ENCODE measurements at places on chromosomes 6 and 20. TPM values are rescaled to one million over a fixed set of nuclear protein-coding genes. Genes with fewer than 3 reads are reported as not detected.
A peak's percentile ranks its signal among the peaks of the same experiment; 100 is the strongest.

Gene ABHD16A
- 36.7 TPM for total RNA-seq

Gene RAB23
- total RNA-seq: 51.2 TPM

Gene GLP1R
- total RNA-seq: not detected

Gene RBM24
- 4.5 TPM for total RNA-seq

Gene ZC3H12D
- total RNA-seq: 0.48 TPM

Gene ELOVL4
- total RNA-seq: 1.7 TPM

Gene C6orf52
- total RNA-seq: not detected

Gene CFAP61
- 0.12 TPM for total RNA-seq

Gene GNRH2
- total RNA-seq: not detected

Gene CTAGE9
- not detected for total RNA-seq

GRCh38 chr6:11333132-11333849 lies 100.8 kb upstream of the NEDD9 start:
- no peak for DNase-seq

DNA sequence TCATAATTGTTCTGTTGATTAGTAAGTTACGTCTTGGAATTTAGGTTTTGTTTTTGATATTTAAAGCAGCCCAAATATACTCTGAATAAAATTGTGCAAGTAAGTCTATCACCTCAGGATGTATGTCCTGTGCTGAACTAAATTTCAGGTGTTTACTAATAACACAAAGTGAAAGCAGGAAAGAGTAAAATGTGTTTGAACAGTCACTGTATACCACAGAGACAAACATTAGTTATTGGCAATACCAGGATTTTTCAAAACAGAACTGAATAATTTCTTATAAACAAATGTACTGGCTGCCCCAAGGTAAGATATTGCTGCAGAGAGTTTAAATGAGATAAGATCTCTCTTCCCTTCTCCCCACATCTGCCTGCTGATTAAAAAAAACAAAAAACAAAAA lies 404.7 kb upstream of the RUNX2 start:
- DNase-seq: no peak

DNA sequence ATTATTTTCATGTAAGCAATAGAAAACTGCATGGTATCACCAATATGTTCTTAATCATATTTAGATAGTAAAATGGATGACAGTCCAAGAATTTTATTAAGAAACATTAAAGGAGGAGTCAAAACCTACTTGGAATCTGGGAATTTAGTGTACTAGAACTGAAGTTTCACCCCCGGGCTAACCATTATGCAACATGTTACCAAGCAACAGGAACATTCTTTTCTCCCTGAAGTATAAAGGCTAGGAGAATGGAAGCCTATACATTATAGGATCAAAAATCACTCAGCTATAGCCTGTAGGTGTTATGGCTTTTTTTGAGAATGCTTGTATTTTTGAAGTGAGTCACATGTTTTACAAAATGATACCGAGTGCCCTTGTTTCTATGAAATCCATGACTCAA lies 538.3 kb downstream of the GRIK2 start:
- no peak for DNase-seq

DNA sequence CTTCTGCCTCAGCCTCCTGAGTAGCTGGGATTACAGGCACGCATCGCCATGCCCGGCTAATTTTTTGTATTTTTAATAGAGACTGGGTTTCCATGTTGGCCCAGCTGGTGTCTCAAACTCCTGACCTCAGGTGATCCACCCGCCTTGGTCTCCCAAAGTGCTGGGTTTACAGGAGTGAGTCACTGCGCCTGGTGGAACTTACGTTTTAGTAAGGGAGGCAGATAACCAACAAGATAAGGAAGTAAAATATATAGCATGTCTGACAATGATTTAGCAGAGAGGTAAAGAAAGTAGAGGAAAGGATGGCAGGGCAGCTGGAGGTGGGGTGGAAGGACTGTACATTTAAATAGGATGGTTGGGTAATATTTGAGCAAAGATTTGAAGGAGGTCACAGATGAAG lies 12.8 kb upstream of the MYMX start:
- DNase-seq: no peak

GRCh38 chr6:82025271-82025670 lies 222.3 kb downstream of the IBTK start:
- DNase-seq: no peak

GRCh38 chr6:158164579-158165170 lies 3.4 kb downstream of the SERAC1 start:
- no peak for DNase-seq

DNA sequence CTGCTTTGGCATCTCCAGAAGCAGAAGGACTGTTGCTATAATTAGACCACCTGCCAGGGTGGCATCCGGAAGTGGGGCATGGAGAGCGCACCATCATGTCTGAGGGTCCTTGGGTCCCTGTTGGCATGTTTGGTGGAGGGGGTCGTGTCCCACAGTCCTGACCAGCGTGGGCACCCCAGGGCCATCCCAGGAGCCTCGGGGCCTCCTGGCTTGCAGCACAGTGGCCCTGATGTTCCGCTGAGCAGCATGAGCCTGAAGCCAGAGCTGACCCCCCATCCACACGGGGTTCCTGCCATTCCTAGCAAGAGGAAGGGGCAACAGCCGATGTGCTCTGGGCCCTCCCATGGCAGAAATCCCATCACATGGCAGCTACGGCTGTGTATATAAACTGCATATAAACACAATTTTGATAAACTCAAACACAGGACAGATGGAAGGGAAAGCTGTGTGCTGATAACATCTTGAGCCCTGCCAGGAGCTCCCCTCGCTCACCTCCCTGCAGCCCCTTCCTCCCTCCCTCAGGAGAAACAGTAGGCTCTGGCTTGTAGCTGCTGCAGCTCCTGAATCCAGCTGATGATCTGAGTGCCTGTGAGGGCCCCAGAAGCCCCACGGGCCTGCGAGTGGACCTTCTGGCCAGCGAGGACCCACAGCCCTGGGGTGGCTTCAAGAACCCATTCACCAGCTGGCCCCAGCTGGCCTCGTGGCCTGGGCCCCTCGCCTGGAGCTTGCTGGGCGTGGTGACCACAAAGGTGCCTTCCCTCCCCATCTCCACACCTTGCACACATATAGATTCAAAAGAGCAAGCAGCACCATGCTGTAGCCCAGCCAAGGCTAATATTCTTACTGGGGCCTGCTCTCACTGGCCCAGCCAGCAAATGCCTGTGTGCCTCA lies 321.6 kb downstream of the CDH4 start:
- DNase-seq: no peak

DNA sequence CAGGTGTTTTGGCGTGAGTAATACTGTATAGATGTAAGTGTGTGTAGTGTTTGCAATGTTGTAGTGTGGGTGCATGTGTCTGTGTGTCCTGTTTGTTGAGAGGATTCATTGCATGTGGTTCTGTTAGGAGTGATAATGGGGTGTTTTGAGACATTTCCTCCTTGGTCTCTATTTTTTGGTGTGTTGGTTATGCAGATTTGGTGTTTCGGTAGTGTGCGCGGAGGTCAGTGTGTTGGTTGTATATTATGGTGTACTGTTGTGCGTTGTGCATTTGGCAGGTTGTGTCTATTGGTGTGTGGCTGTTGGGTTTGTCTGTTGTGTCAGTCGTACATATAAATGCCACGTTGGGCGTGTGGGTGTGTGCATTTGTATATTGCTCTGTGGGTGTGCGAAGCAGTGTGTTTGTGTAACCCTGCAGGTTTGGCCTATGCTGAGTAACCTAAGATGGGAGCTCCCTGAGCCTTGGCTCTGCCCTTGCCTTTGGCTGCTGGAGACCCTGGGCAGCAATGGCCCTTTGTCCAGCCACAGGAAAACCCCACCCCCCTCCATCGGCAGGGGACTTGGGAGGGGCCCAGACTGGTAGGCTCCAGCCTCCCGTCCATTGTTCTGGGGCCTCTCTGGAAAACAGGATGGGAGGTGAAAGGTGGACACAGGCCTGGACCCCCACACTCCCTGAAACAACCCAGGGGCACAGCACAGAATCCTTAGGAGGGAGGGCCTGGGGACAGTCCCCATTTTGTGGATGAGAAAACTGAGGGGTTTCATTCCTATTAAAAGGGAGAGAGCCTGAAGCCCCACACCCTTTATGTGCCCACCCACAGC lies 10.3 kb upstream of the ID1 start:
- DNase-seq: peak; percentile 33

DNA sequence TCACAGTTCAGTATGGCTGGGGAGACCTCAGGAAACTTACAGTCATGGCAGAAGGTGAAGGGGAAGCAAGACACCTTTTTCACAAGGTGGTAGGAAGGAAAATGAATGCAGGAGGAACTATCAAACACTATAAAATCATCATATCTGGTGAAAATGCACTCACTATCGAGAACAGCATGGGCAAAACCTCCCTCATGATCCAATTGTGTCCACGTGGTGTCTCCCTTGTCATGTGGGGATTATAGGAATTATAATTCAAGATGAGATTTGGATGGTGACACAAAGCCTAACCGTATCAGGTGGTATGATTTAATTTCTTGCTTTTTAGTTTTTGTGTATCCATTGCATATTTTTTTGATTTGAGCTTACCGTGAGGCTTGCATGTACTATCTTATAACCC lies 133.2 kb upstream of the SYNCRIP start:
- DNase-seq: no peak

GRCh38 chr6:455006-455585 lies 63.5 kb downstream of the IRF4 start:
- no peak for DNase-seq

- DNase-seq: no peak
Measured at GRCh38 chr6:901696-902460, 208.9 kb upstream of the EXOC2 start.

GRCh38 chr6:74610352-74610751 lies 595.5 kb downstream of the COL12A1 start:
- no peak for DNase-seq

DNA sequence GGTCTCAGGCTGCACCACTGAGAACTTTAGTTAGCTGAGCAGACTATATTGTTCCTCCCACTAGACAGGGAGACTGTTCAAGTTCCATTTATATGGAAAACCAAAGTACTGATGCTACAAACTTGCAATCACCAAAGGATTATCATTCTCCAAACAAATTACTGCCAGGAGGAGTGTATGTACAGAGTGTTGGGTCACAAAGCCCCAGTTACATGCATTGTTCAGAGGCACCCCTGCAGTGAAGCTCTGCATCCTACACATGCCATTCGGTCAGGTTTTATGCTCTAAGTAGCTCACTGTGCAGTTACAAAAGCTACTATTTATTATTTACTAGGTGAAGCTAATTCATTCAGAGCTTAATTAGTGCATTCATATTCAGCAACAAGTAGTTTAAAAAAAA lies 75.8 kb downstream of the SMLR1 start:
- no peak for DNase-seq

- peak; percentile 76 for DNase-seq
Measured at GRCh38 chr6:2986722-2987221, 12.9 kb upstream of the NQO2 start.

- no peak for DNase-seq
Measured at GRCh38 chr6:51167468-51167867, 348.8 kb downstream of the TFAP2B start.

- no peak for DNase-seq
Measured at GRCh38 chr20:32894711-32895355, 36.1 kb downstream of the EFCAB8 start.

DNA sequence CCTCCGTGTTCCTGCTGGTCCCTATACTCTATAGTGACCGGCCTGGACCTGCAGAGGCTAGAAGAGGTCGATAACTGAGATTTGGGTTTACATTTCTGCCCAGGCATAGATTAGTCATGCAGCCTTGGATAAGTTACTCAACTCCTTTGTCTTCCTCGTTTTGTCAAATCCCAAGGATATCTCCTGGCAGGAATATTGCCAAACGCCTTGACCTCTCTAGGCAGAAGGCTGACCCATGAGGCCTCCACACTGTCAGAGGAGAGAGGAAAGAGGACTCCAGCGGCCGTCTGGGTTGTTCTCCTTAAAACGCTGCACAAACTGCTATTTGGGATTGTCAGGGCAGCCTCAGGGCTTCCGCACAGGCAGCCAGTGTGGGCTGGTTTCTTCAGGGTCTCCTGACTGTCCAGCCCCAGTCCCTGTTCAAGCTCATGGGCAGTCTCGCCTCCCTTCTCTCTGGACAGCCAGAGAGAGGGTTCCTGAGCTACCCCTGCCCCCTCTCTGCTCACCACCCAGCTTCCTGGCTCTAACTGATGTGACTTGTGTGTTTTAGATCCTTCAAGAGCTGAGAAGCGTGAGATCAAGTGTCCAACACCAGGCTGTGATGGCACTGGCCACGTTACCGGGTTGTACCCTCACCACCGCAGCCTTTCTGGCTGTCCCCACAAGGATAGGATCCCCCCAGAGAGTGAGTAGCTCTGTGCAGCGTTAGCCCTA lies 44.7 kb upstream of the PCMTD2 start:
- DNase-seq: no peak

- DNase-seq: peak; percentile 14
Measured at GRCh38 chr20:13671916-13672378, 33.2 kb upstream of the TASP1 start.

GRCh38 chr6:106254636-106255035 lies 70.9 kb downstream of the ATG5 start:
- peak; percentile 74 for DNase-seq

DNA sequence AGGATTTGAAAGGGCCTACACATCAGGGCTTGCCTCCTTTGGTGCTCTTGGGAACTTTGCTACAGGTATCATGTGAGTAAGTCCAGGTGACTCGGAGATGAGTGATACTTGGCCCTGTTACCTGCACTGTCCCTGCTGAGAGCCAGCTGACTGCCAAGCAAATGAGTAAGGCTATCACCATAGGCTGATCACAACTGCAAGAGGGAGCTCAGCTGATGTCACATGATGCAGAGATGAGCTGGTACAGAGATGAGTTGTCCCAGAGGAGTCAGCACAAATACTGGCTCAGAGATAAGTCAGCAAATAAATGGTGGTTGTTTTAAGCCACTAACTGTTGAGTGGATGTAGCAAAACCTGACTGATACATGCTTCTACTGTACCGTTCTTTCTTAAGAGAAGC lies 41.4 kb downstream of the LAMP5 start:
- DNase-seq: peak; percentile 34

DNA sequence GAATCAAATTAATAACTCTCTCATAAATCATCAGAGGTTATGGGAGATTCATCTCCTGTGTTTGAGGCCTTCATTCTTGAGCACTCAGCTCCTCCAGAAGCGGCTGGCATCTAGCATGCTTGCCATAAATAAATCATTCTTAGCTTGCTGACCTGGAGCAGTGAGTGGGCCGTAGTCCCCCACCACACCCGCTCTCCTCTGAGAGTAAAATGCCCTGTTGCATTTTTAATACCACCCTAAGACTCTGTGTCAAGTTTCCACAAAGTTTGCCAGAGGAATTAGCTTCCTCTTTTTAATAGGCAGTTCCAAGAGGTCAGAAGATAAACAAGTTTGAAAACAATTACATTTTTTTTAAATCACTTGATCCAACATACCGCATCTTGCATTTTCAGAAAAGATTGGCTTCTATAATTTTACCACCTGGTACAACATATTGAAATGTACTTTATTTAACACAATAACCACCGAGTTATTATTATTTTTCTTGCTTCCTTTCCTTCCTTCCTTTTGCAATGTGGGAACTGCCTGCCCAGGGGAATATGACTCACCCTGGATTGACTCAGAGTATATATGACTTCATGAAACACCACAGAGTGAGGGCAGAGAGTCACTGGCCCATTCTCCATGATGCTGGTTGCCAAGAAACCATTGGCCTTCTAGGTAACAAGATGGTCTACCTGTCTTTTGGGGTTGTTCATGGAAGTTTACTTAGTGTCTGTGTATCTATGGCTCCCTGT lies 29.4 kb upstream of the CLIC5 start:
- DNase-seq: peak; percentile 87

GRCh38 chr20:31549513-31549880 lies 35.3 kb downstream of the HM13 start:
- DNase-seq: no peak
